ENCODE measurements at places on chromosomes 1 and 21. TPM values are rescaled to one million over a fixed set of nuclear protein-coding genes. Genes with fewer than 3 reads are reported as not detected.

Gene TFF3
- not detected for total RNA-seq

Gene MSH4
- total RNA-seq: 0.33 TPM

GRCh38 chr1:192668409-192668983, 32.5 kb downstream of the RGS13 start:
- H3K36me3 ChIP-seq: no peaks in the 10 kb centered on the region
- no peak overlapping the region for H3K4me3 ChIP-seq
- H3K27me3 ChIP-seq: peaks cover 8% of the 10 kb centered on the region
- H3K27ac ChIP-seq: no peak overlapping the region

DNA sequence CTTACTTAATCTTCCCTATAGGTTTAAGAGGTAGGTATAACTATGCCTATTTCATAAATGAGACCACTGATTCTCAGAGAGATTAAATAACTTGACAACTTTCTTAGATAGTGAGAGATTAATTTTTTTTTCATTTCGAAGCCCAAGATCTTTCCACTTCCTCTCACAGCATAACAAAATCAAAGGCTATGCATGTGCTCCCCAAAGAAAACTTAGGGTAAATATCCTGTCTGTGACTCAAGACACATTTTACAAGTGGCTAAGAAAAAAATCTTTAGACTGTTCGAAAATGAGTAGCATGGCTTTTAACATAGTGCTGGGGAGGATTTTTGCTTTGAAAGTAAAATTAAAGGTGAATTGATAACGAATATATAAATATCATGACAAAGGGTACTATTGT, 8.2 kb upstream of the C1orf141 start:
- peak overlapping the region; percentile 13 for H3K4me3 ChIP-seq
- H3K36me3 ChIP-seq: no peaks in the 10 kb centered on the region
- H3K4me1 ChIP-seq: peaks cover 22% of the 10 kb centered on the region
- H3K27ac ChIP-seq: peak overlapping the region; percentile 57
- DNase-seq: no peak

- H3K4me1 ChIP-seq: peaks cover 22% of the 10 kb centered on the region
- H3K27me3 ChIP-seq: peaks cover 13% of the 10 kb centered on the region
These were observed 51.8 kb upstream of the H6PD start for GRCh38 chr1:9182784-9183257.

GRCh38 chr1:94304553-94304952, 67.2 kb upstream of the ARHGAP29 start:
- no peak for DNase-seq
- H3K4me1 ChIP-seq: no peaks in the 10 kb centered on the region
- H3K27me3 ChIP-seq: peaks cover 5% of the 10 kb centered on the region
- H3K36me3 ChIP-seq: no peaks in the 10 kb centered on the region
- H3K27ac ChIP-seq: no peak overlapping the region
- no peak overlapping the region for H3K4me3 ChIP-seq
